Upper lobe of left lung (tissue), 6 donors: ENCODE measurements at places on chromosomes 4 and X.

DNA sequence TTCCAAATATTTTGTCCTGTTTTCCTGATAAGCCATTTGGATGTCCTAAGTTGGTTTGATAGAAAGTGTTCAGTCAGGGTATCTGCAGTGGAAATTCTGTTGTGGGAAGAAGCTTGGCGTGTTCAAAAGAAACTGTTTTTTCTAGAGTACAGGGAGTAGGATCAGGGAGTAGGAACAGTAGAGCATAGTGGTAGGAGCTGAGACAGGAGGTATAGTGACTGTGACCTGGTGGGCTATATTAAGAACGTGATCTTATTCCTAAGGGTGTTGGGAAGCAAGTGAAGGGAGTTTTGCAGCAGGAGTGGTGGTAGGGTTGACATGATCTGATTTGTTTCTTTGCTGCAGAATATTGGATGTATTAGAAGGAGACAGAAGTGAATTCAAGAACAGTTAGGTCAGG is 348.2 kb downstream of the BMPR1B start:
- DNase-seq: no peak

DNA sequence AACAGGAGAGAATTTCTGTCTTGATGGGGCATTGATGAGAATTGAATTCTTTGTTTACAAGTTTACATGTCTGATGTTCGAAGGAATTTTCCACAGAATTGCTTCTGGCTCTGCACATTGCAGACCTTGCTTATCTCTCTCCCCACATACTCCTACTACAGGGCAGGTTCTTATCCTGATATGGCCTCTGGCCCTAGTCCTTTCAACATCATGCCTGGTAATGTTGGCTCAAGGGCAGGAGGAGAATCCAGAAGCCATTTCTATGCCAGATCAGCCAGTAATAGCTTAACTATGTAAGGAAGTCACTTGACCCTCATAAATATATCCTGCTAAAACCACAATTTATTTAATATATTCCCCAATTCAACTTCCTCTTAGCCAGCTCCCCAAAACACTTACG is 24.3 kb upstream of the TSPAN5 start:
- DNase-seq: no peak

- DNase-seq: no peak
Measured at GRCh38 chrX:120749141-120749846, 119.4 kb upstream of the C1GALT1C1 start.

DNA sequence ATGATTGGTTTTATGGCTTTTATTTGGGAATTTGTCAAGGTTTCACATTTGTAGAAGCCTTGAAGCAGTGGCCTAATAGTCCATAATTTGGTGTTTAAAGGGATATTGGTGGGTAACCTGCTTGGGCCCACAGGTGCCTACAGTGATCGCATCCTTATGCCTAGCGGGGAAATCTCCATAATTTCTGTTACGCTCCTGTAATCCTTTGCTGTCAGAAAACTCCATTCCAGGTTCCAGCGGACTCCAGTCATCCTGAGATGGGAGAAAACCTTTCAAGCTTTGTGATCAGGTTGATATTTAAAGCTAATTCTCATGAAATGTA is 257.0 kb upstream of the JADE1 start:
- no peak for DNase-seq

GRCh38 chr4:184802697-184803015 is 23.1 kb downstream of the ACSL1 start:
- DNase-seq: no peak
